NCI-H2081 (cell line): ENCODE measurements at places on chromosomes 4 and X.
A peak's percentile ranks its signal among the peaks of the same experiment; 100 is the strongest.

DNA sequence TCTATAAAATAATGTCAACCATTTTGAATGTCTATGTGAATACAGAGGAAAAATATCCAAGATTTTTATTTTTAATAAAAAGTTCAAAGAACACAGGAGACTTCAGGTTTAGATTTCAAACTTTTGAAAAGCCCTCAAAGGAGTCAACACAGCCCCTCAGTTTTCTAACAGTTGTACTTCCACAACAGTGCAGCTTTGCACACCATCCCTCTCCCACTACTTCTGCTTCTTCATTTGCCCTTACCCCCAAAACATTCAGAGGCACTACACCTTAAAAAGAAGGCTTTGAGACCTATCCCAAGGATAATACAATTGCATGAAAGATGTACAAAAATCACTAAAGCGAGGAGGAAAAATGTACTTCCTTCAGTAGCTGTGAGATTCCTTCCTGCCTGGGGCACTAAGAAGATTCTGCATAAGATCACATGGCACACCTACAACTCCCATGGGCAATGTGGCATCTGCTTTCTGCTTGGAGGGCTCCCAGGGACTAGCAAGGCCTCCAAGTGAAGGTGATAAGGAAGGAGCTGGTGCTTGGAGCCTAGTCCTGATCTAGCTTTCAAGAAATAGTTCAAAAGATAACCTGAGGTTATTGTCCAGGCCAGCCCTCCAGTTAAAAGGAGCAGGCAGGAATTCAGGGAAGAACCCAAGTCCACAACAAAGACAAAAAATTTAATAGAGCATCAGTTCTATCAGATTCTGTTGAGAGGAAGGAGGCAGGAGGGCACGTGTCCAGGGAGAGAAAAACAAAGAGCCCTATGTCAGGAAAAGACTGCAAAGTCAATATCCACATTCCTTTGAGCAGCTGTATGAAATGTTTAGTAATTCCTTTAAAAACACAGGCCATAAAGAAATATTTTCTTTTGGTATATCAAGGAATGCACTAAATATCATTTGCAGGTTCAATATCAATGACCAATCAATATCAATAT, 19.1 kb downstream of the ARAP2 start:
- no peak for DNase-seq

DNA sequence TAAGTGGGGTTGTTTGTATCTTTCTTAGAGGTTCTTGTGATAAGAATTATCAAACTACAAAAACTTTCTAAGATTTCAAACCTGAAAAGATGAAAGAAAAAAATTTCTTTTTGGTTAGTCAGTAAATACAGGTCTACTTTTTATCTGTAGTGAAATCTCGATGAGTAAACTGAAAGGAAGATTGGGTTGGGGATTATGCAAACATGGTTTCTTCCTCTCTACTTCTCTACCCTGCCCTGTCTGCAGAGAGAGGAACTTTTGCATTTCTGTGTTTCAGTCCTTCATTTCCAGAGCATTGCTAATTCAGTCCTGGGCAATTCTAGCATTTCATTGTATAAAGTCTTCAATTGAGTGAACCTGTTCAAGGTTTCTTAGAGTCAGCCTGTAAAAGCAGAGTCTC, 51.6 kb upstream of the IL2 start:
- DNase-seq = no peak

DNA sequence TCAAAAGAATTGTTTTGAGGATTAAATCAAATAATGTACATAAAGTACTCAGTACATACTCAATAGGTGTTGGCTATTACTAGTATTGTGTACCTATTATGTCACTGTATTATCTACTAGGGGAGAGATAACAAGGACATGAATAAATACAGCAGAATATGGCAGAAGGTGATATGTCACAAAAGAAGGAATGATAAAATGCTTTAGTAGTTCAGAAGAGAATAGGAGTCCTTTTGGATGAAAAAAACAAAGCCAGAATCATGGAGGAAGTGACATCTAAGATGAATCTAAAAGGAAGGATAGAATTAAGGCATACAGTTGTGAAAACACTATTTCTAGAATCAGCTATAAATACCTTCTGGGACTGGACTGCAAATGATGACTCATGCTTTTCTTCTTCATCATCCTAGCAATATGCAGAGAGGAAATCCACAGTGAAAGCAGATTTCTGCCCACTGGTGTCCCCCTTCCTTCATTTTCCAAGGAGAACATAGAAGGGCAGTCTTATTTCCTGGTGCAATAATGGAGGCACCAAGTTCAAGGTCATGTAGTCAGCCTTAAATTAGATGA, 98.7 kb downstream of the GLUD2 start:
- no peak for DNase-seq

GRCh38 chrX:13790206-13791131, 26.4 kb downstream of the GPM6B start:
- no peak for DNase-seq

GRCh38 chrX:129781680-129782495, 2.1 kb downstream of the SASH3 start:
- DNase-seq = no peak

- no peak for DNase-seq
These were observed 118.9 kb downstream of the CEP44 start for GRCh38 chr4:174402470-174403176.

- no peak for DNase-seq
These were observed 22.7 kb downstream of the BST1 start for GRCh38 chr4:15725608-15726007.

DNA sequence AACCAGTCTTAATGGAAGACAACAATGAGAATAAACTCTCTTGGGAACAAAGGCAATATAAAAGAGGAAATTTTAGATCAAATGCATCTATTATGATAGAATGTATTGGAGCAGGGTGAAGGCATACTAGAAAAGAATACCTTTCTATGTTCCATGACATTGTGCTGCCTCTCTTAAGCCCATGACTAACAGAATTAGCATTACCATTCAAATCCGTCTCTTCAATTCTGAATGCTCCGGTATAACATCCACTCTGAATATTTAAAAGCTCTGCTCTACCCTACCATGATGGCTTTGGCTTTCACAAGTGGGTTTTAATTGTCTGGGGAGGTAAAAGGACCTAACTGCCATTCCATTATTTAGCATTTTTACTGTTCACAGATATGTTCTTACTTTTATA, 1878.4 kb downstream of the ARAP2 start:
- DNase-seq = no peak

DNA sequence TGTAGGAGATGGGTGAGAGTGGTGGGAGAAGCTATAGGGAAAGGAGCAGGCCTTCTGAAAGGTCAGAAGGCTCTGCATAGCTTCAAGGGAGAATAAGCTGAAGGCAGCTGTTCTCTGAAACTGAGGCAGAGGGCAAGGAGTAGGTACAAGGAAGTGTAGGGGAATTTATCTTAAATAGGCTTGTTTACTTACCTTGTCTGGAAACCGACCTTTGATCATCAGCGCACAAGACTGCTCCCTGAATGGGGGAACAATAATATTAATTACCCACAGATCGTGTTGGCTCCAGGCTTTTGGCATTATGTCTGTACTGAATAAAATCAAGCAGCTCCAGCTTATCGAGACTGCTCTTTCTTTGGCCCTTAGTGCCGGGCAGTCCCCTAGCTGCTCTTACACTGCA, 175.5 kb upstream of the MAGEB16 start:
- no peak for DNase-seq

- DNase-seq = no peak
These were observed 28.9 kb upstream of the SMIM31 start for GRCh38 chr4:164725066-164725465.

DNA sequence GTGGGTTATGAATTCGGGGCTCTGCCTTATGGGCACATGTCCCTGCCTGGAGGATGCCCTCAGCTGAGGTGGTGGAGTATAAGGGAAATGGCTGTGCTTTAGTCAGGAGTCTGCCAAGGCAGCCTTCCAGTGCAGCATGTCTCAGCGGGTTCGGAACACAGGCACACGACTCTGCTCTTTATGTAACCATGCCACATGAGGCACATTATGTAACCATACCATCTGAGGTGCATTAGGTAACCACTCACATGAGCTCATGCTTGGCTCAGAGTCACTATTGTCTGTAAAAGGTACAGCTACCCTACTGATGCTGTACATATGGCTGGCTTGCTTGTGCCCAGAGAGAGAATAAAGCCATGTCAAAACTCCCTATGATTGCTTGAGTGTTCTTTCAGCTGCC, 723.6 kb downstream of the TRAM1L1 start:
- peak; percentile 10 for DNase-seq

GRCh38 chr4:772118-772517, 53.8 kb downstream of the CPLX1 start:
- no peak for DNase-seq

- DNase-seq = no peak
These were observed 294.2 kb downstream of the GRIA2 start for GRCh38 chr4:157514711-157515110.

GRCh38 chr4:27248829-27249228, 388.2 kb downstream of the STIM2 start:
- DNase-seq = no peak

DNA sequence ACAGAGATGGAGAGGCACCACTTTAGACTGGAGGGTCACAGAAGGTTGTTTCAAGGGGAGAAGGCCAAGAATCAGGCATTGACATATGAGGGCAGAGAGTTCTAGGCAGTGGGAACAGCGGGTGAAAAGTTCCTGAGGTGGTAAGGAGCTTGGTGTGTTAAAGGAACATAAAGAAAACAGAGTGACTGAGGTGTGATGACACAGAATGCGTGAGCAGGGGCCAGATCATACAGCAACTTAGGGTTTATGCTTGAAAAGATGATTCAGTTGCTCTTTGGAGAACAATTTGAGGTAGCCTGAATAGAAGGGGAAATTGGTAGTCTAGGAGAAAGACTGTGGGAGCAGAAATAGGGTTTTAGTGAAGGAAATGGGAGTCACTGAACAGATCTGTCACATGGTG, 179.2 kb downstream of the AMELX start:
- no peak for DNase-seq

GRCh38 chr4:179151770-179152169, 1709.5 kb upstream of the AGA start:
- no peak for DNase-seq

GRCh38 chrX:40012039-40012867, 85.5 kb downstream of the BCOR start:
- DNase-seq = peak; percentile 15

DNA sequence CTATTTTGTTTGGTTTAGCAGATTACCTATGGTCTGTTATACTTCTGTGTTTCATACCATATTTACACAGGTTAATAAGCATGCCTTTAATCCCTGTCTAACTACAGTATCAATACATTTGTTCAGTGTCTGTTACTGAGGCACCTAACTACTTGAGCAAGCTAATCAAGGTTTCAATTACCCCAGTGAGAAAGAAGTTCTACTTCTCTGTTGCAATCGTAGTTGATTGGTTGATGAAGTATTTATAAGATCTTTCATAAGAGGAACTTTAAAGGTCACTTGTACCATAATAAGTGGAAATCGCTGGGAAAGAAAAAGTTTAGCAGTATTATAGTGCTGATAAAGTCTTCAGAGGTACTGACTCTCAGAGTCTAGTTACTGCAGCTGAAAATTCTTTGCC, 490.6 kb downstream of the RPA4 start:
- DNase-seq = no peak

DNA sequence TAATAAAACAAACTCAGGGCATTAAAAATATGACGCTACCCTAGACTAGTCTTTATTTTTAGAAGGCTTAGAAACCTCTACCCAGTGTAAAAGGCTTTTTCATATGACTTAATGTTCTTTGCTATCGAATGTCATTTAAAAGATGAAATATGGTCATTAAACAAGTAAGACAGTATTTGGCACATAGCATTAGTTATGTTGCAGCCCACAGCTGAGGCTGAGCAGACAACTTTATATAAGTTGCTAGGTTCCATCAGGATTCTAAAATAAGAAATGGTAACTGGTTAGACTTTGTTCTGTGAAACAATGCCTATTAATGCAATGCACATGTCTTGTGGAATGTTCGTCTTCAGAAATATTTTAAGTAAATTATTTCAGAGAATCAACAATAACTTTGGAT, 10.4 kb upstream of the PRSS12 start:
- DNase-seq = no peak

DNA sequence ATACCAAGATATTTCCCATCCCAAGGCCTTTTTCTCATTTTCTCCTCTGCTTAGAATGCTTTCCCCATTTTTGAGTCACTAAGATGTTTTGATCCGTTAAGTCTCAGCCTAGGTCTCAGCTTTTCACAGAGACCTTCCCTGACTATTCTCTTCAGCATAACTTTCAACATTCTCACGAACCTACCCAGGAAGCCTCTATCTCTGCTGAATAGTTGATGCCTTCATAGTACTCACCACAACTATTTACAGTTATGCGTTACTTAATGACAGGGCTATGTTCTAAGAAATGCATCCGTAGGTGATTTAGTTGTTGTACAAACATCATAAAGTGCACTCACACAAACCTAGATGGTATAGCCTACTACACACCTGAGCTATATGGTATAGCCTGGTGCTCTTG, 64.5 kb downstream of the ARL9 start:
- no peak for DNase-seq
